ENCODE measurements at places on chromosomes 7 and 10. TPM values are rescaled to one million over a fixed set of nuclear protein-coding genes. Genes with fewer than 3 reads are reported as not detected.

DNA sequence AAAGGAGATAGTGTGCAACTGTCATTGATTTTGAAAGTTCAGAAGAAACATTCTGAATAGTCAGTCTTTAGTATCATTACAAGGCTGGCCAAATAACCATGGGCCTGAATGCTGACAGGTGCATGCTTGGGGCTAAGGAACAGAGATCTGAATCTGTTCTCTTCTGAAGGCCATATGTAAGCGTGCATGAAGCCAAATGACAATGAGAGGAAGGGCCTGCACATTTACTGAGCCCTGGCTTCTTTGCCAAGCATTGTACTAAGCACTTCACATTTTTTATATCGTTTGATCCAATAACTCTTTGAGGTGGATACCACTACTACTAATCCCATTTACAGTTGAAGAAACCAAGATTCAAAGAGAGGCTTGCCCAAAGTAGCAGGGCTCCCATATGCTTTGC lies 22.5 kb upstream of the TIAL1 start:
- H3K36me3 ChIP-seq, result peaks cover 2% of the 10 kb centered on the region
- H3K27me3 ChIP-seq, result peaks cover 9% of the 10 kb centered on the region
- H3K4me3 ChIP-seq, result no peak overlapping the region
- no peak for DNase-seq
- H3K4me1 ChIP-seq, result no peaks in the 10 kb centered on the region

- H3K4me1 ChIP-seq, result no peaks in the 10 kb centered on the region
- no peaks in the 10 kb centered on the region for H3K36me3 ChIP-seq
- no peaks in the 10 kb centered on the region for H3K27me3 ChIP-seq
Observed at GRCh38 chr7:18521236-18521589, 25.7 kb downstream of the HDAC9 start.

DNA sequence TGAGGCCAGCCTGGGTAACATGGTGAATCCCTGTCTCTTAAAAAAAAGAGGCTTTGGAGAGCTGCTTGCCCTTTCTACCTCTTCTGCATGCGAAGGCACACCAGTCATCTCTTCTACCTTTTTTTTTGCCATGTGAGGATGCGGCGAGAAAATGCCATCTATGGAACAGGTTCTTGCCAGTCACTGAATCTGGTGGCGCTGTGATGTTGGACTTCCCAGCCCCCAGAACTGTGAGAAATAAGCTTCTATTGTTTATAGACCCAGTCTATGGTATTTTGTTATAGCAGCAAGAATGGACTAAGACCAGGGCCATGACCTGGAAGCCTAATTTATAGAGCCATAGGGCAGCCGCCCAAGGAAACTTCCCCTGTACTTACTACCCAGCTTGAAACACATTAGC lies 112.9 kb downstream of the HIP1 start:
- H3K36me3 ChIP-seq, result peaks cover 4% of the 10 kb centered on the region
- H3K27me3 ChIP-seq, result no peaks in the 10 kb centered on the region
- peaks cover 10% of the 10 kb centered on the region for H3K4me1 ChIP-seq
- H3K27ac ChIP-seq, result no peak overlapping the region

- no peak for DNase-seq
- no peak overlapping the region for H3K4me3 ChIP-seq
- H3K27ac ChIP-seq, result no peak overlapping the region
- peaks cover 2% of the 10 kb centered on the region for H3K36me3 ChIP-seq
- peaks cover 29% of the 10 kb centered on the region for H3K4me1 ChIP-seq
- H3K27me3 ChIP-seq, result no peaks in the 10 kb centered on the region
Observed at GRCh38 chr7:128045766-128046165, 14.5 kb upstream of the LRRC4 start.

GRCh38 chr10:108208038-108208437 lies 1043.5 kb upstream of the SORCS1 start:
- H3K4me1 ChIP-seq, result no peaks in the 10 kb centered on the region
- DNase-seq, result no peak
- H3K4me3 ChIP-seq, result no peak overlapping the region
- no peaks in the 10 kb centered on the region for H3K36me3 ChIP-seq

- peaks cover 4% of the 10 kb centered on the region for H3K36me3 ChIP-seq
- no peaks in the 10 kb centered on the region for H3K27me3 ChIP-seq
- no peak overlapping the region for H3K27ac ChIP-seq
- DNase-seq, result no peak
Observed at GRCh38 chr7:77619314-77619713, 76.9 kb upstream of the RSBN1L start.

DNA sequence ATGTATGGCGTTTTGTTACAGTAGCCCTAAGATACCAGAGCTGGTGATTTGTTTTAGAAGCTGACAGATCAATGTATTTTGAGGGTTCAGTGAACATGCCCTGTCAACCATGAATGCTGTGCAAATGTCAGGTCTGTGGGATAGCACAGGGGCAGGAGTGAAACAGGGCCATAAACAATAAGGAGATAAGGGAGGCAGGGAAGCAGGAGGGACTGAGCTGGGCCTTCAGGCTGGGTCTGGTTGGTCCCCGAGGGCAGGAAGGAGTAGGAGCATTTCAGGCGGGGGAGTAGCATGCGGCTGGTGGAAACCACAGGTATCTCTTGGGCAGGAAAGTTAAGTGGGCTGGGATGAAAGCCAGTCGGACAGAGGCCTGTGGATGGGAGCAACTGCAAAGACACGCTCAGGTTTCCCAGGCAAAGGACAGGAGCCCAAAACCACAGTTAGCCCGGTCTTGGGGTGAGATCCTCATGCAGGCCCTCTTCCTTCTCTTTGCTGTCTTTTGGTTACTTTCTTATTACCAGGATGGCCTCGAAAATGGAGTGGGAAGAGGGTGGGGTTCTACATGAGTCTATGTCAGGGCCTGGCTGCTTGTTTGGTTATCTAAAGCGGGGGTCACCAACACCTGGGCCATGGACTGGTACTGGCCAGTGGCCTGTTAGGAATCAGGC lies 69.5 kb upstream of the SEPHS1 start:
- no peaks in the 10 kb centered on the region for H3K4me1 ChIP-seq
- DNase-seq, result no peak
- peaks cover 26% of the 10 kb centered on the region for H3K27me3 ChIP-seq
- no peak overlapping the region for H3K27ac ChIP-seq

DNA sequence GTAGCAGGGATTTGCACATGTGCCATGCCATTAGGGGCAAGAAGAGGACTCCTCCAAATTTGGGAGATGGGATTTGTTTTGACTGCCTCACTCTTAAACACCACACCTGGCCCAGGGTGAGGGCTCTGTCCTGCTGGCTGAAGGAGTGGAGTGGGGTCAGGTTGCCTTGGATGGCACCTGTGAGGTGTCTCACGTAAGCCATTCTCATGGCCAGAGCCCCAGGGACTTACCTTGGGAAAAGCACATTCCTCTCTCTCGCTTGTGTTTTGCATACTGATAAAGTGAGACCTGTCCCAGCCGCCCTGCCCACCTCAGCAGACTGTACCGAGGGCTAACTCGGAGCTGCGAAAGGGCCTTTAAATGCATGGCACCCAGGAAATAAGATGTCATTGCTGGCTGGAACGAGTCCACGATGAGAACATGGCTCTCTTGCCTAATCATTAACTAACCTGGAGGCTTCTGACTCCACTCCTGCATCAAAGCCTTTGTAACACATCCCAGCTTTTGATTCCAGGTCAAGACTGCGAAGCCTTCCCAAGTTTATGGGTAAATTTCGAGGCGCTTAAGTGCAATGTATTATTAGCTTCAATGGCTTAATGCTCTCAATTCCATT lies 184.0 kb upstream of the RNF32 start:
- H3K4me1 ChIP-seq, result no peaks in the 10 kb centered on the region
- no peak overlapping the region for H3K4me3 ChIP-seq
- no peak overlapping the region for H3K27ac ChIP-seq
- no peak for DNase-seq
- peaks cover 52% of the 10 kb centered on the region for H3K27me3 ChIP-seq

- no peak for DNase-seq
- H3K36me3 ChIP-seq, result no peaks in the 10 kb centered on the region
- H3K4me3 ChIP-seq, result no peak overlapping the region
- H3K4me1 ChIP-seq, result no peaks in the 10 kb centered on the region
Observed at GRCh38 chr7:78185149-78185745, 386.7 kb downstream of the PHTF2 start.

DNA sequence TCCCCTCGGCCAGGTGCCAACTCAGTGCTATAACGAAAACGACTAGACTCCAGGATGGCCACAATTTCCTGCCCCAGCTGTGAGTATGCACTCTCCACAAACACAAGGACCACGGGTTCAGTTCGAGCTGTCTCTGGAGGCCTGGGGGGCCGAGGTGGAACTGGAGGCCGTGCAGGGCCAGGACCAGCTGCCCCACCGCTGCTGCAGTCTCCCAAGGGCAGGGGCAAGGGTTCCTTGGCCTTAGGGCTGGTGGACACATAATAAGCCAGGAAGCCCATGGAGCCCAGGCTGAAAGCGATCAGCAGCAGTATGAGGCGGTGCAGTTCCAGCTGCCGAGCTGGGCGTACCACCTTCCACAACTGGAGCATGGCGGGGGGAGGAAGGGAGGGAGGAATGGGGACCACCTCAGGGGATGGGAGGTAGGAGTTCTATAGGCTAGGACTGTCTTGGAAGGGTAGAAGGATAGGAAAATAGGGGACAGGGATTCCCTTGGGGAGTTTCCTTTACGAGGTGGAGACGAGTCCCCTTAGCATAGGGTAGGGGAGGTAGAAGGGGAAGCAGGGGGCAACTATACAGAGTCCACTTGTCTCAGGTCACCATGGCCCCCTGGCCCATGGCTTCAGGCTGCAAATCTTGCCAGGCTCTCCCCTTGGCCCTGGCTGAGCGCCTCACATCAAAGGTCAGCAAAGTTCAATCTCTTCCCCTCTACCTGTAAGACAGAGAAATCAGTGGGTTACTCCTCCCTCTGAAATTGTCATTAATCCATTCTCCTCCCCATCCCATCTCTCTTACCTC lies 3.2 kb downstream of the NDST2 start:
- DNase-seq, result no peak
- no peak overlapping the region for H3K27ac ChIP-seq
- H3K36me3 ChIP-seq, result peaks cover 13% of the 10 kb centered on the region
- H3K4me1 ChIP-seq, result peaks cover 45% of the 10 kb centered on the region
- no peak overlapping the region for H3K4me3 ChIP-seq

DNA sequence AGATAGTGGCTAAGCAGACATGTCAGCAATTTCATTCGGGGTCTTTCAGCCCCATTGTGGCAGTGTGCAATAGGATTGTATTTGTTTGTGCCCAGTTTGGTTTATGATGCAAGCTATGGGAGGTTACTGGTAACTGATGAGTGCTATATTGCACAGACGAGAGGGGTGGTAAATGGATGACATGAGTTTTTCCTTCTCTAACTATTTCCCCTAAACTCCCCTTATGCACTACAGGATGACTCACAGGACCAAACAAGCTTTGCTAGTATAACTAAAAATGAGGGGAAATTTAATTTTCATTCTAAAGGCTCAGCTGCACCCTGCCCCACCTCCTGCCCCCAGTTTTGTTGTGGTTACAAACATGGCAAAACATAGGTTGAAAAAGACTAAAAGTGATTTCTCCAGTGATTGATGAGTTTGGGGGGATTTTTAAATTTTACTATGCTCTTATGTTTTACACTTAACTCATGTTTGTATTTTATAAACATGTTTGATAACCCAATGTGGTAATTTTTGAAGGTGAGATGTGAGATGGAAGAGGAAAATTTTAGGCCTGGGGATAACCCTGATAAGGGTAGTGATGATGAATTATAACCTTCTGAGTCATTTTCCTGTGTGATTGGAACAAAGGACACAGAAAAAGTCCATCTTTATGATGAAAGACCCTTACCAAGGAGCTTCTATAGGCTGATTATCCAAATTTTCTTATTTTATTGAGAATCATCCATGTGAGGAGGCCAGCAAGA lies 60.8 kb upstream of the NAMPT start:
- DNase-seq, result peak; percentile 10
- H3K4me3 ChIP-seq, result peak overlapping the region; percentile 13
- H3K27me3 ChIP-seq, result no peaks in the 10 kb centered on the region
- H3K36me3 ChIP-seq, result peaks cover 6% of the 10 kb centered on the region

GRCh38 chr7:128201067-128201689 lies 39.9 kb upstream of the LEP start:
- no peak overlapping the region for H3K27ac ChIP-seq
- H3K4me3 ChIP-seq, result peak overlapping the region; percentile 88
- H3K27me3 ChIP-seq, result peaks cover 62% of the 10 kb centered on the region
- no peak for DNase-seq

GRCh38 chr7:35647171-35647574 lies 47.8 kb downstream of the HERPUD2 start:
- H3K27ac ChIP-seq, result peak overlapping the region; percentile 43
- no peaks in the 10 kb centered on the region for H3K27me3 ChIP-seq
- H3K36me3 ChIP-seq, result peaks cover 6% of the 10 kb centered on the region
- H3K4me1 ChIP-seq, result peaks cover 48% of the 10 kb centered on the region

GRCh38 chr10:115760131-115760530 lies 512.9 kb downstream of the GFRA1 start:
- H3K27me3 ChIP-seq, result no peaks in the 10 kb centered on the region
- no peaks in the 10 kb centered on the region for H3K4me1 ChIP-seq
- H3K36me3 ChIP-seq, result no peaks in the 10 kb centered on the region
- no peak overlapping the region for H3K4me3 ChIP-seq
- no peak for DNase-seq

DNA sequence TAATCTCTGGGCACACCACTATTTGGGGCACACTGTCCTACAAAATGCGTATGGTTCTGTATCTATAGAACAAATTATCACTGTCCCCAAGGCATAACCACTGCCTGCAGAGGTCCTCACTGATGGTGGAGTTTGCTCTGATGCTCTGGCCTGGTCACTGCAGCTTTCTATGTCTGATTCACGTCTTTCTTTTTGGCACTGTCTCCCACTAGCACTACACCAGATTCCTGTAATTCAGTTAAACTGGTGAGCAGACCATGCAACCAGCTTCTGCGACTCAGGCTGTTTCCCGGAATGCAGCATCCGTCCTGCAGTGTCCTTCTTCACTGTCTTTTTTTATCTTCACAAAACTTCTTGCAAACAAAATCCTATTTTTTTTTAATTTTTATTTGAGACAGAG lies 112.8 kb downstream of the KLF6 start:
- peak overlapping the region; percentile 9 for H3K27ac ChIP-seq
- no peak for DNase-seq
- H3K4me1 ChIP-seq, result peaks cover 30% of the 10 kb centered on the region
- no peaks in the 10 kb centered on the region for H3K27me3 ChIP-seq
- no peaks in the 10 kb centered on the region for H3K36me3 ChIP-seq

GRCh38 chr10:14048930-14049613 lies 281.7 kb downstream of the FRMD4A start:
- H3K27ac ChIP-seq, result no peak overlapping the region
- DNase-seq, result no peak
- H3K36me3 ChIP-seq, result no peaks in the 10 kb centered on the region

DNA sequence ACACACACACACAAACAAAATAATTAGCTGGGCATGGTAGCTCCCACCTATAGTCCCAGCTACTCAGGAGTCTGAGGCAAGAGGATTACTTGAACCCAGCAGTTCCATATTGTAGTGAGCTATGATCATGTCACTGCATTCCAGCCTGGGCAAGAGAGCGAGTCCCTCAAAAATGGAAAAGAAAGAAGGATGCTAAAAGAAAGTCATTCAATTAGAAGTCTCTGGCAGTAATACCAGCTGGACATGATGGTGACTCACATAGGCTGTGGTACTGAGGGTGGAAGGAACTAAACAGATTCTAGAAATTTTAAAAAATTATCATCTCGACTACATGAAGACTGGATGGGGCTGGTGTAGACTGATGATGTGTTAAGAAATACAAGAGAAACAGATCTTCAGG lies 385.3 kb downstream of the ETV1 start:
- no peak for DNase-seq
- no peaks in the 10 kb centered on the region for H3K4me1 ChIP-seq
- H3K36me3 ChIP-seq, result no peaks in the 10 kb centered on the region
- no peak overlapping the region for H3K4me3 ChIP-seq
- no peak overlapping the region for H3K27ac ChIP-seq

The GRM3 gene
- not detected for total RNA-seq

The IPMK gene
- total RNA-seq, result 3.5 TPM

The TRAPPC14 gene
- 45.8 TPM for total RNA-seq

The TRPV5 gene
- total RNA-seq, result not detected

The CFAP70 gene
- total RNA-seq, result 2.4 TPM

The NSMCE4A gene
- total RNA-seq, result 37.4 TPM

The UNC5B gene
- not detected for total RNA-seq

The FRMPD2 gene
- total RNA-seq, result 0.17 TPM
